Activated CD8-positive, alpha-beta memory T cell treated with anti-CD3 and anti-CD28 coated beads for 1 hour (primary cell): ENCODE measurements at places on chromosomes 13 and 19.

DNA sequence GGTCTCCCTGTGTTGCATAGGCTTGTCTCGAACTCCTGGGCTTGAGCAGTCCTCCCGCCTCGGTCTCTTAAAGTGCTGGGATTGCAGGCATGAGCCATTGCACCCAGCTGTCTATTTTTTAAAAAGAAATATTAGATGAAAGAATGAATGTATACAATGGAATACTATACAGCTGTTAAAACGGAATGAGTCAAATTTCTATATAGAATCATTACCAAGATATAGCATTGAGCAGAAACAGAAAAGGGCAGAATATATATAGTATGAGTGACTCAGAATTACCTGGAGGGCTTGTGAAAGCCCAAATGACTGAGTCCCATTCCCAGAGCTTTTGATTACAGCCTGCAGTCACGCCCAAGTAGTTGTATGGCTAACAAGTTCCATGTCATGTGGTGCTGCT, 4.4 kb downstream of the DACT3 start:
- no peak for DNase-seq

DNA sequence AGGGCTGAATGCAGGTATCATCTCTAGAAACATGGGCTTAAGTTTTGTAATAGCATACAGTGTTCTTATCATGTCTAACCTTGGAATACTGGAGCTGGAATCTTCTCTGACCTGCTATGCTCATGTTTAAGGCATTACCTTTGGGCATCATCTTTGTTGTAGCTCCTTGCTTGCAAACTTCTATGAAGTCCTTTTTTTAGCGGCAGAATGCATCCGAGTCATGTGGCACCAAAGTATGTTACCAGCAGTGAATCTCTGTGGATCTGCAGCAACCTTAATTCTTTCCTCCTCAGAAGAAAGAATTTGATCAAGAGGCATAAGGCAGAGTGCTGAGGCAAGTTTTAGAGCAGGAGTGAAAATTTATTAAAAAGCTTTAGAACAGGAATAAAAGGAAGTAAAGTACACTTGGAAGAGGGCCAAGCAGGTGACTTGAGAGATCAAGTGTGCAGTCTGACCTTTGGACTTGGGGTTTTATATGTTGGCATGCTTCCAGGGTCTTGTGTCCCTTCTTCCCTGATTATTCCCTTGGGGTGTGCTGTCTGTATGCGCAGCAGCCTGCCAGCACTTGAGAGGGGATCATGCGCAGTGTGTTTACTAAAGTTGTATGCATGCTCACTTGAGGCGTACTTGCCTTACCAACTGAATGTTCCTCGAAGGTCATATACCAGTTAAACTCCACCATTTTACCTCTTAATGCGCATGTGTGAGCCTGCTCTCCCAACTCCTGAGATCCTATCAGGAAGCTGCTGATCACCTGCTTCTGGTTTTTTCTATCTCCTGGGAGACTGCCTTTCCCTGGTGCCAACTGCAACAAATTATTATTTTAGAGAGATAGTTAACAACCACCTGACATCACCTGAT, 115.5 kb downstream of the LACC1 start:
- no peak for DNase-seq

DNA sequence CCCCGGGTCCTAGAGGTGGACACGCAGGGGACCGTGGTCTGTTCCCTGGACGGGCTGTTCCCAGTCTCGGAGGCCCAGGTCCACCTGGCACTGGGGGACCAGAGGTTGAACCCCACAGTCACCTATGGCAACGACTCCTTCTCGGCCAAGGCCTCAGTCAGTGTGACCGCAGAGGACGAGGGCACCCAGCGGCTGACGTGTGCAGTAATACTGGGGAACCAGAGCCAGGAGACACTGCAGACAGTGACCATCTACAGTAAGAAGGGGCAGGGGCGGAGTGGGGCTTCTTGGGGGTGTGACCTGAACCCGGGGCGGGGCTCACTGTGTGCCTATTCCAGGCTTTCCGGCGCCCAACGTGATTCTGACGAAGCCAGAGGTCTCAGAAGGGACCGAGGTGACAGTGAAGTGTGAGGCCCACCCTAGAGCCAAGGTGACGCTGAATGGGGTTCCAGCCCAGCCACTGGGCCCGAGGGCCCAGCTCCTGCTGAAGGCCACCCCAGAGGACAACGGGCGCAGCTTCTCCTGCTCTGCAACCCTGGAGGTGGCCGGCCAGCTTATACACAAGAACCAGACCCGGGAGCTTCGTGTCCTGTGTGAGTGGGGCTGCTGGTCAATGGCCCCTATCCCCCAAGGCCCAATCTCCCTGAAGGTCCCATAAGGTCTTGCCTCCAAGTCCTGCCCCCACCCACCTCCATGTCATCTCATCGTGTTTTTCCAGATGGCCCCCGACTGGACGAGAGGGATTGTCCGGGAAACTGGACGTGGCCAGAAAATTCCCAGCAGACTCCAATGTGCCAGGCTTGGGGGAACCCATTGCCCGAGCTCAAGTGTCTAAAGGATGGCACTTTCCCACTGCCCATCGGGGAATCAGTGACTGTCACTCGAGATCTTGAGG, 2.4 kb upstream of the ICAM4 start:
- no peak for DNase-seq

GRCh38 chr13:101144808-101145419, 271.4 kb downstream of the NALCN start:
- DNase-seq: no peak

GRCh38 chr19:27833031-27833430, 1379.9 kb downstream of the UQCRFS1 start:
- DNase-seq: no peak

GRCh38 chr19:37519890-37520289, 13.2 kb downstream of the ZNF793 start:
- no peak for DNase-seq

DNA sequence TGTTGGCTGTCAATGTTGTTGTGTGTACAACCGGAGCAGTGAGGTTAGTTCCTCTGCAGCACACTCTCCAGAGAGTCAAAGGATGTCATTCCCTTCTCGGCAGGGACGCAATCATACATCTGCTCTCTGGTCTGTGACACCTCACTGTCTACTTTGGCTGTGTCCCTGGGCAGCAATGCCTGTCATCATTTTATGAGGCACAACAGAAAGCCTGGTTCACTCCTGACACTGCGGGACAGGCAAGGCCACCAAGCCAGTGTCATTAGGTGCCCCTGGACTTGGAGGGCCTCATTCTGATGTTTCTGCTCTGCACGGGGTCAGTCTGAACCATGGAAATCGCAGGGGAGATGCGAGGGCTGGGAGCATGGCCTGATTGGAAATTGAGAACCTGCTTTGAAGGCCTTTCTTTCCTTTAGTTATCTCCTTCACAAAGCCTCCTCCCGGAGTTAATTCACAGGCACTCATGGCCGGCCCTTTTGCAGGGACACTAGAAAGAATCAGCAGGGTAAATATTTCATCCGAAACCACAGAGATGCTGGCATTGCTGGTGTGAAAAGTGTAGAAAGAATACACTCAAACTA, 284.4 kb downstream of the ZNF536 start:
- no peak for DNase-seq

DNA sequence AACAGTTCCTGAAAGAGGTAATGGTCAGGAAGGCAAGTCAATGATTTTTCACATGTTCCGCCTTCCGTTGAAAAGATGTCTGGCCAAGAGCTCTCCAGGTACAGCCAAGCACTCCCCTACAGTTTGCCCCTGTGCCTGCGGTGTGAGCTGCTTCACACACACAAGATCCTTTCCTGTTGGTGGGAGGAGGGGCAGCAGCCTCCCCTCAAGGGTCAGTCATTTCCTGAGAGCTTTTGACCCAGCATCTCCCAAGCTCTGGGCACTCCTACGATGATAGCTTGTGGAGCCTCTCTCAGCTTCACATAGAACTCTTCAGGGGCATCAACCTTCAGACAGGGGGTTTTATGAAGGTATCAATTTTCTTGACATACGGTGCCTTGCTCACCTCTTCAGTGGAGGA, 86.9 kb downstream of the DOCK9 start:
- no peak for DNase-seq

GRCh38 chr13:83117046-83117445, 765.2 kb downstream of the SLITRK1 start:
- DNase-seq: no peak

- no peak for DNase-seq
These were observed 8.0 kb downstream of the FXYD3 start for GRCh38 chr19:35123573-35123972.

- DNase-seq: no peak
These were observed 12.1 kb downstream of the SLC5A5 start for GRCh38 chr19:17883627-17884410.

DNA sequence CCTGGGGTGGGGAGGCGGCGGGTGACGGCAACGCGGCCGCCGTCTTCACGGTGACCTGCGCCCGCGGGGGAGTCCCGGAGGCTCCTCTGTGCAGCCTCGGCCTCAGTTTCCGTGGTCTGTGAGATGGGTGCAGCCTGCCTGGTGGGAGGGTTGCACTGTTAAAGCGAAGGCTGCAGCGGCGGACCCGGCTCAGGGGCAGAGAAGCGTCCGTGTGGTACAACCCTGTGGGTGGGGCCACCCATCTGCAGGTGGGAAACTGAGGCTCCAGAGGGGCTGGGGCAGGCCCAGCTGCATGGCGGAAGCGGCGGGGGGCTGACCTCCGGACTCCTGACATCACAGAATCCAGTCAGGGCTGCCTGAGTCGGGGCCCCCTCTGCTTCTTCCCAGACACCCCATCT, 481 bp downstream of the FGF22 start:
- no peak for DNase-seq

GRCh38 chr13:23963184-23963931, 66.1 kb upstream of the C1QTNF9B start:
- DNase-seq: no peak
